ENCODE measurements at places on chromosomes 16 and 17. TPM values are rescaled to one million over a fixed set of nuclear protein-coding genes. Genes with fewer than 3 reads are reported as not detected.

PLEKHH3 gene
- 10.4 TPM for total RNA-seq

ATP2A3 gene
- total RNA-seq: 0.53 TPM

NPIPA3 gene
- 0.33 TPM for total RNA-seq

PPP1R27 gene
- total RNA-seq: not detected

PRPSAP2 gene
- total RNA-seq: 31.3 TPM

PEMT gene
- total RNA-seq: 31.1 TPM

CNTNAP1 gene
- 40.8 TPM for total RNA-seq

CCL2 gene
- total RNA-seq: 184 TPM

BOLA2 gene
- total RNA-seq: 14.1 TPM

MAF gene
- 3.6 TPM for total RNA-seq

ACSM5 gene
- not detected for total RNA-seq

CLEC19A gene
- total RNA-seq: not detected

C17orf67 gene
- 3.3 TPM for total RNA-seq

PIMREG gene
- total RNA-seq: 36.1 TPM

PYCARD gene
- total RNA-seq: 38.3 TPM

EXOC3L1 gene
- 13.3 TPM for total RNA-seq

CDK5RAP3 gene
- total RNA-seq: 60.9 TPM

KRT16 gene
- not detected for total RNA-seq

CCT6B gene
- total RNA-seq: 0.84 TPM

ANKRD40CL gene
- total RNA-seq: not detected

CNGB1 gene
- total RNA-seq: not detected

CD300H gene
- not detected for total RNA-seq

ZNF629 gene
- 6.7 TPM for total RNA-seq

MMP25 gene
- under 0.01 TPM for total RNA-seq

IRX5 gene
- 0.40 TPM for total RNA-seq

IL21R gene
- 0.20 TPM for total RNA-seq

OTOA gene
- not detected for total RNA-seq

SPAG7 gene
- total RNA-seq: 80.1 TPM

TMEM100 gene
- not detected for total RNA-seq

SLFN12L gene
- total RNA-seq: not detected

LGALS9B gene
- total RNA-seq: not detected

PSKH1 gene
- total RNA-seq: 8.3 TPM

SERPINF2 gene
- 0.15 TPM for total RNA-seq

SPOP gene
- total RNA-seq: 39.6 TPM

HAP1 gene
- not detected for total RNA-seq

PITPNM3 gene
- total RNA-seq: 0.39 TPM

METTL9 gene
- 195 TPM for total RNA-seq

PABPN1L gene
- not detected for total RNA-seq

TPSD1 gene
- total RNA-seq: not detected

SEPTIN1 gene
- total RNA-seq: not detected

COL1A1 gene
- total RNA-seq: 6.3 TPM

ZCCHC14 gene
- 5.9 TPM for total RNA-seq

KDM6B gene
- 1.0 TPM for total RNA-seq
